ENCODE measurements at places on chromosomes 4 and X. TPM values are rescaled to one million over a fixed set of nuclear protein-coding genes. Genes with fewer than 3 reads are reported as not detected.

- no peak overlapping the region for H3K4me3 ChIP-seq
- no peaks in the 10 kb centered on the region for H3K36me3 ChIP-seq
- H3K4me1 ChIP-seq, result no peaks in the 10 kb centered on the region
- DNase-seq, result no peak
- H3K27me3 ChIP-seq, result no peaks in the 10 kb centered on the region
- no peak overlapping the region for H3K27ac ChIP-seq
Measured at GRCh38 chr4:185912779-185913178, 100.8 kb upstream of the SORBS2 start.

- no peak overlapping the region for H3K4me3 ChIP-seq
- H3K27ac ChIP-seq, result no peak overlapping the region
- DNase-seq, result no peak
- no peaks in the 10 kb centered on the region for H3K36me3 ChIP-seq
Measured at GRCh38 chrX:97968376-97969163, 1084.9 kb downstream of the RPA4 start.

DNA sequence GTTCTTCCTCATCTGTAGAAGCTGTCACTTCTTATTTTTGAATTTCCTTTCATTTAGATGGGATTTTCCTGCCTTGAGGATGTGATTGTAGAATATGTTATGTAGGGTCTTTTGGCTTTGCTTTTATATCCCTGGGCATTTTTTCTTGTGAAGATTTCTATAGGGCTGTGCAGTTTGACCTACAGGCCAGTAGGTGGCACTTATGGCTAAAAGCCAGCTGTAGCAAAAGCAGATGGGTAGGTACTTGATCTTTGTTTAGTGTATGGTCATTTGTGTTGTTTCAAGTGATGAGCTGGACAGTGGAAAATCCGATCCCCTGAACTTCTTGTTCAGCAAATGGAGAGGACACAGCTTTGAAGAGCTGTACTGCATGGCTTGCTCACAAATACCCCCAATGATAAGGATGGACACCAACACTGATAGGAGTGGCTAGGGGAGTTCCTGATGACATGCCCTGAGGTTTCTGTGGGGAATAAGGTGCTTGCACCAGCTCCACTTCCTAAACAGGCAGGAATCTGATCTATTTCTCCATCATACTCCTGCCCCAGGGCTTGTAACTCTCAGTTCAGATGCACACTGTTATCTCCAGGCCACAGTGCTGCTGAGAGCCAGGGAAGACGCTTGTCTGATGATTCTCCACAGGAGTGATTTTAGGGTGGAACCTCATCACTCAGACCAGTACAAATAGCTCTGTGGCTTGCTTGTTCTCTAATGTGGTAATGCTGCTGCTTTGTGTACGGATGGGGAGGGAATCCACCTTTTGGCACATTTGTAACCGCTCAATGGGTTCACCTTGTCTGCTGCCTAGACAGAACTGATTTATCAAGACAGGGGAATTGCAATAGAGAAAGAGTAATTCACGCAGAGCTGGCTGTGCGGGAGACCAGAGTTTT lies 417.1 kb upstream of the MAGEB16 start:
- no peaks in the 10 kb centered on the region for H3K27me3 ChIP-seq
- no peaks in the 10 kb centered on the region for H3K4me1 ChIP-seq

- H3K4me1 ChIP-seq, result peaks cover 13% of the 10 kb centered on the region
- H3K27ac ChIP-seq, result no peak overlapping the region
- peaks cover 20% of the 10 kb centered on the region for H3K27me3 ChIP-seq
- no peak for DNase-seq
- no peak overlapping the region for H3K4me3 ChIP-seq
Measured at GRCh38 chr4:88802138-88802537, 104.5 kb upstream of the NAP1L5 start.

Gene KDR
- total RNA-seq, result not detected

Gene ADAM29
- not detected for total RNA-seq

GRCh38 chrX:96474741-96475125 lies 209.9 kb upstream of the DIAPH2 start:
- no peaks in the 10 kb centered on the region for H3K36me3 ChIP-seq
- no peak overlapping the region for H3K4me3 ChIP-seq
- DNase-seq, result no peak
- H3K27ac ChIP-seq, result no peak overlapping the region

Gene IL3RA
- 5.3 TPM for total RNA-seq

All from activated T-helper 1 cell treated with anti-CD3 and anti-CD28 coated beads, Interleukin-12 subunit alpha, Interleukin-12 subunit beta, Interleukin-2, Interleukin-4 antibody, amounts not matched to agents 30 ng/mL and 10 ng/mL and 1 ng/mL, durations not matched to agents 14 hours and 24 hours and 36 hours (primary cell).